Activated B cell treated with CpG ODN at 0.5 μM for 24 hours (primary cell): ENCODE measurements at places on chromosomes 1 and 21.
A peak's percentile ranks its signal among the peaks of the same experiment; 100 is the strongest.

DNA sequence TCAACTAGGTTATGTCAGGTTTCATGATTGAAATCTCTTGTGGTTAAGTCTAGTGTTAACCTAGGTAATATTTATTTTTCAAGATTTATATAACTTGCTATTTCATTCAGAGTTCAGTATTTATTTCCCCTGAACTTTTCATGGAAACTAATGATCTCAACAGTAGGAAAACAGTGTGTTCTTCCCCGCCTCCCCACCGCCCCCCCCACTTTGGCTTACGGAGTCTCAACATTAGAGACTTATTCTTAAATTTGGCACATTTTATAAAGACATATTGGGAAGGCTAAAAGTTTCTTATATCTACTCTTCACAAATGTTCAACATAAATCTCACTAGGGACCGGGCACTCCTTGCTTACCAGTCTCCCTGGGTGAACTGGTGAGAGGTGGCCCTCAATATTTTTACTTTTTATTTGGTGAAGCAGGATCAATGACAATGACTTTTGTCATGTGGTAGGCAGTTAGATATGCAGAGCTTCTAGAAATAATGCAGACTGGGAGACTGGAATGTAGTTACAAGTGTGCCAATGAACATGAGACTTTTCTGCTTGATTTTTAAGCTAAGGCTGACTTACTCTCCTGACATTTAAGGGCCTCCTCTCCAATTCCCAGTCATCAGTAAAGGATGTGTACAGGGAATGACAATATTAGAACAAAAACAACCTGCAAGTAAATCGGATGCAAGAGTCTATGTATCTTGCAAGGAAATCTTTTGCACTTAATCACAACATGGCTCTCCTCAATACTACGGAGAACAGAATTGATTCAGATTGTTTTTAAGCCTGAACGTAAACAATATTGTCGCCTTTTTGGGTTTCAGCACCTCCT lies 1.7 kb upstream of the MAN1A2 start:
- no peak for DNase-seq

- no peak for DNase-seq
Measured at GRCh38 chr1:40439247-40439646, 11.0 kb upstream of the ZFP69B start.

- no peak for DNase-seq
Measured at GRCh38 chr1:91699339-91699974, 186.5 kb downstream of the TGFBR3 start.

GRCh38 chr1:224168859-224169380 lies 14.1 kb upstream of the DEGS1 start:
- no peak for DNase-seq

DNA sequence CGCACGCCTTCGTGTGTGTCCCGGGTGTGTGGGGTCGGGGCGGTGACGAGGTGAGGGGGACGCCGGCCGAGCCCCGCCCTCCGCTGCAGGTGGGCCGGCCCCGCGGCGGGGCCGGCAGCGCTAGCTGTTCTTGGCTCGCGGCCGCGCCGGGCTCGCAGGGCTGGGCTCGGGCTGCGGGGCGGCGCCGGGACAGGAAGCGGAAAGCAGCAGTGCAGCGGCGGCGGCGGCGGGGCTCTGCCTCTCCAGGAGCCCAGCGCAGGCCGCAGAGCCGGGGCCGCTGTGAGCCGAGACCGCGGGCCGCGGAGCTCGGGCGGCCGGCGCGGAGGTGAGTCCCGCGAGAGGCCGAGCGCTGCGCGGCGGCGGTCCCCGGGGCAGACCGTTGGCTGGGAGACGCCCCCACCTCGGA lies at the start of gene VANGL1:
Gene VANGL1 (plus strand): TSS at position 209 of the 406 bp plus-strand sequence. CDS start 9,444 bp downstream, outside the sequence.
- DNase-seq = no peak

GRCh38 chr1:65959896-65960567 lies 167.3 kb downstream of the PDE4B start:
- DNase-seq = no peak

- no peak for DNase-seq
Measured at GRCh38 chr1:114745291-114745690, 12.5 kb downstream of the CSDE1 start.

DNA sequence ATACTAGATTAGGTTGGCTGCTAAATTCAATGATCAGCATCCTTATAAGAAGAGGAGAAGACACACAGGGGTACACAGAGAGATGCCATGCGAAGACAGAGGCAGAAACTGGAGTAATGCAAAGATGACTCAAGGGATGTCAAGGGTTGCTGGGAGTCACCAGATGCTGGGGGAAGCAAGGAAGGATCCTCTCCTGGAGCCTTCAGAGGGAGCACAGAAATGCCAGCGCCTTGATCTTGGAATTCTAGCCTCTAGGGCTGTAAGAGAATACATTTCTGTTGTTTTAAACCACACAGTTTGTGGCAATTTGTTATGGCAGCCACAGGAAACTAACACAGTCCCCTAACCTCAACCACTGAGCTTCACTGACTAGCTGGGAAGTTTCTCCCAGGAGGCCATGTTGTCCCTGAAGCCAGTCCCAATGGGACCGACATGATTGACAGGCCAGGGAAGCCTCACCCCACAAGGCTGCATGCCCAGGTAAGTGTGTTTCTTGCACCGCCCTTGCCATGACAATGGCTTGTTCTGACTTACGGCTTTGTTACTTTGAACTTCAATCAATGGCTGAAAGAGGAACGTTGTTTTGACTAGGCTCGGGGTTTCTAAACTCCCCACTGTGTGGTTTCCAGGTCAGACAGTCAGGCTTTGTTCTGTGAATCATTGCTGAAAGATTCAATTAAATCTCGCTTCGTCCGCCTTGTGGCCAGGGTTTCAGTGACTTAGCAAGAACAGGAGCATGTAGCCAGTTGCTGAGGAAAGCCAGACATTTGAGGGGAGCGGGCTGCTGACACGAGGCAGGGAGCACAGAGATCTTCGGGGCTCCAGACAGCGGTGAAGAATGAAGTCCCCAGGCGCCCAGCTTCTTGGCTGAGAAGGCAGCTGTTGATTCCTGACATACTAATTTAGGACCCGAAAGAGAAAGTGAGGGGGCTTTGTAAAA lies 62.3 kb downstream of the RUNX1 start:
- peak; percentile 36 for DNase-seq

DNA sequence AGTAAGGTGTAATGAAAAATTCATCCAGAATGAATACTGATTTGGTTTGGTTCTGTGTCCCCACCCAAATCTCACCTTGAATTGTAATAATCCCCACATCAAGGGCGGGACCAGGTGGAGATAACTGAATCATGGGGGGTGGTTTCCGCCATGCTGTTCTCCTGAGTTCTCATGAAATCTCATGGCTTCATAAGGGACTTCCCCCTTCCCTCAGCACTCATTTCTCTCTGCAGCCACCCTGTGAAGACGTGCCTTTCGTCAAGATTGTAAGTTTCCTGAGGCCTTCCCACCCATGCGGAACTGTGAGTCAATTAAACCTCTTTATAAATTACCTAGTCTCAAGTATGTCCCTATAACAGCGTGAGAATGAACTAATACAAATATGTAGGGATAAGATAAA lies 5.5 kb upstream of the SYNJ1 start:
- DNase-seq = no peak

DNA sequence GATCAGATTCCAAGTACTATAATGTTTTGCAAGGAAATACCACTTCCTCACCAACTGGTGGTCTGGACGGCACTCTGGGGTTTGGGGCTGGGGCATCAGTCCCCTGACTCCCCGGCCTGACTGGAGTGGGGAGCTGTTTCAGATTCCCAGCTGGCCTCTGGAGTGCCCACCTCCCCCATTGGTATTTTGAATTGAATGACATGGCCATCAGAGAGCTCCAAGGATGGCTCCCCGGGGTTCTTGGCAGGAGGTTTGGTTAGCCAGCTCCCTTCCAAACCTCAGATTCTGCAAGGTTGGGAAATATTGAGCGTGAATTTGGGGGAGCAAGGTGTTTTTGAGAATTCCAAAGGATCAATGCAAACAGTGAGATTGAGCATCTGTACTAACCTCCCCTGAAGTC lies 2.2 kb upstream of the INAVA start:
- no peak for DNase-seq

DNA sequence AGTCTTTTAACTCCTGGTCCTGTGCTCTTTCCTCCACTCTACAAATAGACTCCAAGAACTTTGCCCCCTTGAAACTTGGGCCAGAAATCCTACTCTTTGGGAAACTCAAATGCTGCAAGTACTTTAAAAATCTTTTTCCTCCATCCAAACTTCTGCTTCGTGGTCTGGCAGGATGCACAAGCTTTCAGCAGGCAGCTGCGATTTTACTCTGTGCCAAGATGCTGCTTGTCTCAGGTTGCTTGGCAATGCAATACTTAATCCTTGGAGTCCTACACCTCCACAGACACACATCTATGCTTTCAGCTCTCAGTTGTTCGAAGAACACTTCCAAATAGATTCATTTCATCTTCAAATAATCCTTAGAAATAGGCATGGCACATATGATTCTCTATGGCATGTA lies 435.3 kb upstream of the USP24 start:
- no peak for DNase-seq

GRCh38 chr1:201946224-201946908 lies at the start of gene LMOD1:
LMOD1 (minus strand) TSS chr1:201946548; CDS start chr1:201946340, 208 bp downstream.
- DNase-seq = no peak
